ENCODE measurements at places on chromosomes 5 and 9.

DNA sequence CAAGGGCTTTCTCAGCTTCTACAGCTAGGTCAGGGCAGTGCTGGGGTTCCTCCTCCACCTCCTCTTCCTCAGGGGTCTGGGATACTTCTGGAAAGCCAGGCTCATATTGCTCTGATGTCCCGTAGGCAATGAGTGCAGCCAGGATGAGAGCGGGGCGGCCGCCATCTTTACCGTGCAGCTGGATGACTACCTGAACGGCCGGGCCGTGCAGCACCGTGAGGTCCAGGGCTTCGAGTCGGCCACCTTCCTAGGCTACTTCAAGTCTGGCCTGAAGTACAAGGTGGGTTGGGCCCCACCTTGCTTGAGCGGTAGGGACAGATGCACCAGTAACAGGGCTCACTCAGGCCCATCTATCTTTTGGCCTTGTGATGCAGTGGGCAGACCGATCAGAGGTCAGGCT, 34.8 kb downstream of the GSN start:
- H3K27me3 ChIP-seq, result no peaks in the 10 kb centered on the region
- no peaks in the 10 kb centered on the region for H3K36me3 ChIP-seq
- no peak for DNase-seq
- H3K27ac ChIP-seq, result no peak overlapping the region

- no peak overlapping the region for H3K4me3 ChIP-seq
- no peak overlapping the region for H3K27ac ChIP-seq
- H3K4me1 ChIP-seq, result 0 out of 2 replicates have a peak, but pooled peaks cover under 1% of the 10 kb centered on the region
- no peak for DNase-seq
Observed at GRCh38 chr5:90480699-90481098, 6.0 kb downstream of the POLR3G start.

DNA sequence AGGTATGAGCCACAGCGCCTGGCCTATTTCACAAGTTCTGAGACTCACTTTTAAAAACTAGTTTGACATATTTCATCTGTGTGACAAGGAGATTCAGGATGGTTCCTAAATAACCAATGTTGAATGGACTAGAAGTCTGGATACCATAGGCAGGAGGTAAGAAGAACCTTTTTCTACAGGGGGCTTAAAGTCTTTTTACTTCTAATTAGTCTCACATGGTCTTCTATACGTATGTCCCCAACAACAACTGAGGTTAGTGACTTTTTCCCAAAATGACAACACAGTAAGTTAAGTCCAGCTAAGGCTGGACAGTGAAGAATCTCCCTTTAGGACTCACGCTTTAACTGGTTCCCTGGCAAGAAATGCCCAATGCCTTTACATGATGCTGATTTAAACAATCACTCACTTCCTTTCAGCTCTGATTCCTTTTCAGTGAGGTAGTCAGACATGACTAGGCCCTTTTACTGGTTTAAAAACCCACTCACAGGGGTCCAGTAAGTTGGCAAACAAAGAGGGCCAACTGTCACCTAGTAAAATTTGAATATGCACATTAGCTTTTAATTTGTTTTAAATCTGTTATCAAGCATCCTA, 12.1 kb upstream of the HAUS6 start:
- H3K4me1 ChIP-seq, result peaks cover 7% of the 10 kb centered on the region
- no peak overlapping the region for H3K27ac ChIP-seq
- no peak overlapping the region for H3K4me3 ChIP-seq

- no peak overlapping the region for H3K27ac ChIP-seq
- H3K4me1 ChIP-seq, result no peaks in the 10 kb centered on the region
- DNase-seq, result no peak
- no peaks in the 10 kb centered on the region for H3K36me3 ChIP-seq
Observed at GRCh38 chr9:96514800-96515158, 64.8 kb downstream of the HABP4 start.

- no peaks in the 10 kb centered on the region for H3K36me3 ChIP-seq
- no peak for DNase-seq
- no peaks in the 10 kb centered on the region for H3K27me3 ChIP-seq
Observed at GRCh38 chr9:88312045-88312444, 76.2 kb upstream of the SPIN1 start.

GRCh38 chr5:109905906-109906305, 216.2 kb downstream of the MAN2A1 start:
- 0 out of 2 replicates have a peak, but pooled peaks cover 8% of the 10 kb centered on the region for H3K4me1 ChIP-seq
- DNase-seq, result no peak
- no peaks in the 10 kb centered on the region for H3K36me3 ChIP-seq

DNA sequence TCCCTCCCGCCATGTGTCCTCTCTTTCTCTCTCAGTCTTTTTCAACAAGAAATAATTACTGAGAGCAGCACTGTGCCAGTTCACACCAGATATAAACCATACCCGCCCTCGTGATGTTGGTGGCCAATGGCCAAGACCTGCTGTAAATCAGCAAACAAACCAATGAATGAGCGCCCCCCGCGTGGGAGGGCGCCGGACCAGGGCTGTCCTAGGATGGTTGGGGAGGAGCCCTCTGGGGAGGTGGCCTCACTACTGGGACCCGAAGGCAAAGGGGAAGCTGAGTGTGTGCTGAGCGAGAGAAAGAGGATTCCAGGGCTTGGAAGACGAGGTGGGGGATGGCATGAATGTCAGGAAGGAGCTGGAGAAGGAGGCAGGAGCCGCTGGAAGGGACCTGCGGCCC, 51.2 kb upstream of the BARHL1 start:
- H3K4me1 ChIP-seq, result no peaks in the 10 kb centered on the region
- no peak for DNase-seq
- H3K27me3 ChIP-seq, result peaks cover 63% of the 10 kb centered on the region
- no peaks in the 10 kb centered on the region for H3K36me3 ChIP-seq
- H3K4me3 ChIP-seq, result no peak overlapping the region
- no peak overlapping the region for H3K27ac ChIP-seq

- DNase-seq, result no peak
- no peaks in the 10 kb centered on the region for H3K27me3 ChIP-seq
- H3K27ac ChIP-seq, result no peak overlapping the region
- H3K4me3 ChIP-seq, result no peak overlapping the region
- no peaks in the 10 kb centered on the region for H3K36me3 ChIP-seq
Observed at GRCh38 chr5:131194725-131195124, 24.0 kb downstream of the LYRM7 start.

GRCh38 chr9:98766586-98766985, 29.8 kb downstream of the ANKS6 start:
- peaks cover 44% of the 10 kb centered on the region for H3K36me3 ChIP-seq
- no peak overlapping the region for H3K27ac ChIP-seq
- no peaks in the 10 kb centered on the region for H3K27me3 ChIP-seq
- H3K4me1 ChIP-seq, result peaks cover 13% of the 10 kb centered on the region

GRCh38 chr5:111320953-111321352, 96.8 kb downstream of the CAMK4 start:
- no peaks in the 10 kb centered on the region for H3K4me1 ChIP-seq
- no peaks in the 10 kb centered on the region for H3K36me3 ChIP-seq
- no peak for DNase-seq
- H3K27ac ChIP-seq, result no peak overlapping the region
- no peaks in the 10 kb centered on the region for H3K27me3 ChIP-seq

DNA sequence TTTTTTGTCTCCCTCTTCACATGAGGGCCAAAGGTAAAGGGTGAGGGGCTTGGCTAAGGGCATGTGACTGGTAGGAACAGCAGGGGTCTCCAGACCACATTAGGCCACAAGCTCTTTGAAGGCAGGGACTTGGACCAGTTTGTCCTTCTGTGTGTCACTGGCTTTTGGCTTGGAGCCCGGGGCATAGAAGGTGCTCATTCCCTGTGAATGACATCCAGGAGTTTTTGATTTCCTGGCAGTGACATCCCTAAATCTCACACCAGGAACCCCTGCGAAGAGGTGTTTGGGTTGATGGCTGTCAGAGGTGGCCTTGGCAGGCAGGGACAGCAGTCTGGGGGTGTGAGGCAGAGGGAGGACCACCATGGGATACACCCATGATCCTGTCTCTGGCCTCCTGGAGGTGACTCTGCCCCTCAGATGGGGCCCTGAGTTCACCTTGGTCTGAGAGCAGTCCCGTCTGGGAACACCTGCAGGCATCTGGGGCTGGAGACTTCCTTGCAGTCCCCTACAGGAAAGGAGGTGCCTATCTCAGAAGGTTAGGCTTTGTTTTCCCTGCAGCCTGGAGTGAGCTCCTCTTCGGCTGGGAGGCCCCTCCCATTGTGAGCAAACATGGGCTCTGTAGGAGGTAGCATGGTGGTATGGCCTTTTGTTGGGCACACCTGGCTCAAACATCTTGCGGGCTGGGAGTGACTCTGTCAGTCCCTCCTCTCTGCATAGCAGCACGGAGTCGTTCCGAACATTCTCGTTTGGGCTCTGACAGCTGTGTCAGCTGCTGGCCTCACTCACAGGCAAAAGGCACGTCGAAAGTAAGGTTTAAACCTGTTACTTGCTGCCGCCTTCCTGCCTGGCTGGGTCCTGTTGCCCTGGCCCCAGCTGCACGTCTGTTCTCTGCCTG, 38.6 kb upstream of the PITX1 start:
- no peak overlapping the region for H3K27ac ChIP-seq
- DNase-seq, result peak; percentile 36
- H3K27me3 ChIP-seq, result no peaks in the 10 kb centered on the region
- H3K36me3 ChIP-seq, result no peaks in the 10 kb centered on the region
- no peak overlapping the region for H3K4me3 ChIP-seq

DNA sequence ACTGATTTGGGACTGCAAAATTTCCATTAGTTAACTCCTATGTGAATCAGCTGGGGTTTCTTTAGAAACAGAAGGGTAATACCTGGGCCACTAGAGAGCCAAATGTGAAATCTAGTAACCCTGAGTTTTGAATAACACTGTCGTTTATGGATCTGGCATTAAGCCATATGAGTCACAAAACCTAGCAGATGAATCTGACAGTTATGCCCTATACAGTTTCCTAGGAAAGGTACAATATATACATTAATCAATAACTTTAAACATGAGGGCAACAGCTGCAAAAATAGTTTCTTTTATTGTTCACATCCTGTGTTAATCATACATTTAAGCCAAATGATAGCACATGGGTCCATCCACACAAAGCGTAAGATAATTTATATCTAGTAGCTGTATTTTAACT, 56.9 kb downstream of the PAM start:
- DNase-seq, result no peak
- H3K4me1 ChIP-seq, result no peaks in the 10 kb centered on the region
- H3K27me3 ChIP-seq, result no peaks in the 10 kb centered on the region
- H3K4me3 ChIP-seq, result no peak overlapping the region
- no peak overlapping the region for H3K27ac ChIP-seq
- H3K36me3 ChIP-seq, result no peaks in the 10 kb centered on the region

DNA sequence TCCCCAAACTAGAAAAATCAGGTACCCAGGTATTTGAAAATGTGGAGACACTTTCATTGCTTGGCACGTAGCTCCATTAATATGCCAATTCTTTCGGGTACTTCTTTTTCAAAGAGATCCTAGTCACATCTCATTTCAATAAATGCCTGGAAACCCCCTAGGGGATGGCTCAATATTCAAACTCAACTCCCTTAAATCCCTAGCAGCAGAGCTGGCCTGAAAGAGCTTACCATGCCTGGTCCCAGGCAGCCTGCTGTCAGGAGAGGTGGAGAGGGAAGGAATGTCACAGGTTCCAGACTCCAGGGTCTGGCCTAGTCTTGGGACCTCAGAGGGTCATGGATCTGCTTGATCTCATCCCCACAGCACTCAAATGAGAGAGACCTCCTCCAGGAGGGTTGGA, 187.1 kb downstream of the SPOCK1 start:
- H3K27me3 ChIP-seq, result no peaks in the 10 kb centered on the region
- no peaks in the 10 kb centered on the region for H3K36me3 ChIP-seq
- no peak overlapping the region for H3K27ac ChIP-seq

DNA sequence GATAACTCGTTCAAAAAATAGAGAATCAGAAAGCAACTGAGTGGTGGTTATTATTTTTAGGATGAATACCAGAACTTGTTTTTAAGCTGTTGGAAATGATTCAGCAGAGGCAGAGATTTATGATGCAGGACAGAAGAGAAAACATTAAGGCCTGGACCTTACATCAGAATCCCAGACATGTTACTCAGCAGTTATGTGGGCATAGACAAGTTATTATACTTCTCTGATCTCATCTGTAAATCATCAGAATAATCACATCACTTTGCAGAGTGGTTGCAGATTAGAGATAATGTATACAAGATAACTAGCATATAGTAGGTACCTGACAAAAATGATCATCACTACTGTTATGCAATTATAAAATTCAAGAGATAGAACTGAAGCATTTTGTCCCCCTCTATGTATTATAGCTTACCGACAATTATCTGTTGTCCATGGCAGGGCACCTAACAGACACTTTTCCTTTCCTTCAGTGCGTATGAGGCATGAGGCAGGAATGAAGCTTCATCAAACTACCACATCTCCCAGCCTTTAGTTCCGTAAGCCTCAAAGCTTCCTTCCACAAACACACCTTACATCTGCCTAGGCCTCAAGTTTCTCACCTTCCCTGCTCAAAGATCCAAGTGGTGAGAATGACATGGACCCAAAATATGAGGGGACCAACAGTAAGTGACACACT, 165.9 kb downstream of the DENND1A start:
- no peaks in the 10 kb centered on the region for H3K27me3 ChIP-seq
- no peak for DNase-seq
- H3K27ac ChIP-seq, result no peak overlapping the region
- no peak overlapping the region for H3K4me3 ChIP-seq
- H3K36me3 ChIP-seq, result no peaks in the 10 kb centered on the region

DNA sequence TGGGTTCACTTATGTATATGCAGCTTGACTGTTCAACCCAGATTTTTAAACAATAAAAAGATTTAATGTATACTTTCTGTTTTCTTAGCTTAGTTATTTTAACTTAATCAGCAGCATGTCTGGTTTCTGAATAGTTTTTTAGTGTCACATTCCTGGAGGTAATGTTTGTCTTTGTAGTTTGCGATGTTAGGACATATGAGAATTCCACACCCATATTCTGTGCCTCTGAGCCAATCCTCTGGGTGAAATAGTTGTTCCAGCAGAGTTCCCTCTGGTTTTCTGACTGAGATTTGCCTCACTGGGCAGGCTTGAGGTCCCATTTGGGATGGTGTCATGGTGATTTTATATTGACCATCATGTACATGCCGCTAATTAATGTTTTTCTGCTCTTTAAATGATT, 48.6 kb downstream of the INIP start:
- H3K36me3 ChIP-seq, result no peaks in the 10 kb centered on the region
- no peak for DNase-seq
- H3K27me3 ChIP-seq, result no peaks in the 10 kb centered on the region
- H3K27ac ChIP-seq, result no peak overlapping the region
- H3K4me3 ChIP-seq, result no peak overlapping the region
- H3K4me1 ChIP-seq, result no peaks in the 10 kb centered on the region
